ENCODE measurements at places on chromosomes 2 and 18.

GRCh38 chr2:157105372-157105771 is 152.1 kb upstream of the GALNT5 start:
- DNase-seq: no peak

DNA sequence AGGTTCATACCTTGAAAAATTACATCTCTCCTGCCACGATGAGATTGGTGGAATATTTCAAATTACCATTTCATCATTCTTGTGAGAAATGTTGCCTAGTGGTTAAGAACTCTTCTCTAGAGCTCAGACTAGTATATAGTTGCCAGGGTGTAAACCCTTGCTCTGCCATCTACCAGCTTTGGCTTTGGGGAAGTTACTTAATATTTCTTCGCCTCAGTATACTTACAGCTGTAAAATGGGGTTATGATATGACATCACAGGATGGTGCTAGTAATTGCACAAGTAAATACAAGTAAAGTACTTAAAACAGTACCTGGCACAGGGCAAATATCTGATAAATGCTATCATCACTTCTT is 1.5 kb downstream of the SPOPL start:
- no peak for DNase-seq

DNA sequence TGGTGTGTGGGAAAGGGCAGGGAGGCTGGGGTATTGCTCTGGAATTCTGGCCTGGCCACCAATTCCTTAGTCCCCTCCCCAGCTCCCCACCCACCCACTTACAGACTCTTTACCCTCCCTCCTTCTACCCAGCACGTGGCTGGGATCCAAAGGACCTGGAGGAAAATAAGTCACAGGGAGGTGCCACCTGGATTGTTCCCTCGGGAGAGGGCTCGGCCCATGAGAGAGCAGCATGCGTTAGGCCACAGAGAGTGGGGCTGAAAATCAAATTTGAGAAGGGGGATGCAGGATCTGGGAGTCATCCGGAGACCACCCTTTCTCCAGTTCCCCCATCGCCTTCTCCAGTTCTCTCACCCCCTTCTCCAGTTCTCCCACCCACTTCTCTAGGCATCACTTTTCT is 3.0 kb downstream of the ASPRV1 start:
- no peak for DNase-seq

GRCh38 chr2:46979571-46979979 is 64.0 kb upstream of the MCFD2 start:
- no peak for DNase-seq

DNA sequence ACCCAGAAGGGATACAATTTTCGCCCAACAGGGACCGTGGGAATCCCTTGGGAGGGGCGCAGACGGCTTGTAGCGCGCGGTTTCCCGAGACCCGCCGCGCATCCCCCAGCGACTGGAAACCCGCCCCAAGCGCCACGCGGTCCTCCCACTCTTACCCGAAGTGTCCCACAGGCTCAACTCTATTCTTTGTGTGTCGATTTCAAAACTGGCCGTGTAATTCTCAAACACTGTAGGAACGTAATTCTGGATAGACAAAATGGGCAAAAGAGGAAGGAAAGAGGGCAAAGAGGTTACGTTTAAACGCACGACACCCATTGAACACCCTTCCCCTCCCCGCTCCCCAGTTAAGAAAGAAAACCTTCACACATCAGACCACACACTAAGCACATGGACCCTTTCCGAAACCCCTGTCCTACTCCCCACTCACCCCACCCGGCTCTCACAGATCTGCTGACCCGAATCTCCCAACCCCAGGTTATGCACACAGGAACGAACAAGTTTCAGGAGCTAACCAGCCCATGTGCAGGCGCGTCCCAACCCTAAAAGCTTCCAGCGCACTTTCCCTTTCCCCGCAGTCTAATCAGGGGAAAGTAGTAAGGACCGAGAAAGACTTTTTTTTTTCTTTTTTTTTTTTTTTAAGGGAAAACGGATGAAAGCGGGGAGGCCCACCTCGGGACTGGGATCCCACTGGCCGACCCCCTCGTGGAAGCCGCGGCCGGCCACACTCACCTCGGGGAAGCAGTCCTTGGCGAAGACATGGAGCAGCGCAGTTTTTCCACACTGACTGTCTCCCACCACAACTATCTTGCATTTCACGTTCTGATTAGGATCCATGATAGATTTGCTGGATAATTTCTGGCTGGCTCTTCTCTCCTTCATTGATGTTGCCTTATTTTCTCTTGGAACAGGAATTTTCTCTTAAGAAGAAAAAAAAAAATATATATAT is 655 bp downstream of the RND3 start:
- peak; percentile 51 for DNase-seq

DNA sequence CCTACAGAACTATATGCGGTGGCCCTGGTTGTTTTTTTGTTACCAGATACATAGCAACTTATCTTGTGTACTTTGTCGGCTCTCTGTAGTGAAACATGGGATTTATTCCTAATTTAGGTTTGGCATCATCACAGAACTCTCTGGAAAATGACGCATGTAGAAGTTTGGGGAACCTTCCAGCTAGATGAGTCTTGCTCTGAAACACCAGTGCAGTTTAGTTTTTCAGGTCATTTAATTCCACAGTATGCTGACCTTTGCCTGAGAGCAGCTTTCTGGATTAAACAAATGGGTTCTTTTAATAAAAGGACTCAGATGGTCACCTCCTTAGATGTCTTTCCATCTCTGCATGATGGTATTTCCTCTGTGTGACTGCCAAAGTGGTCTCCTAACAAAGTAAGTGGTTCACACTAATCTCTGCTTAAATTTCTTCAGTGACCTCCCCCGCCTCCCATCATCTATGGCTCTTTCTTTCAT is 39.9 kb downstream of the MYO3B start:
- no peak for DNase-seq

DNA sequence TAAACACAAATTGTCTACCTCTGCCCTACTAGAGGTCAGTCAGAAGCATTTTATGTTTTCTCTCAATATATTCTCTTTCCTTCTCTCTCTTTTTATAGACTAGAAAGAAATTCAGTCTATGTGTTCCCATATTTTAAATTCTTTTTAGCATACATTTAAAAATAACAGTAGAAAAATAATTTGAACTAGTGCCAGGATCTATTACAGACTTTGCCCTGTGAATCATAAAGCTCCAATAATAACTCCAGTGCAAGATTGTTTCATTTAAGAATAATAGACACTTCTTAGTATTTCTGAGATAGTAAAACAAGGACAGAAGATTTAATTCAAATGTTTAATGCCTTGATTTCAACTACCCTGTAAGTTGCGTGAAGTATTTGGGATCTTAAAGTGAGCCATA is 60.1 kb downstream of the ITGB6 start:
- no peak for DNase-seq

- no peak for DNase-seq
Measured at GRCh38 chr2:99430614-99431291, 59.1 kb downstream of the REV1 start.

DNA sequence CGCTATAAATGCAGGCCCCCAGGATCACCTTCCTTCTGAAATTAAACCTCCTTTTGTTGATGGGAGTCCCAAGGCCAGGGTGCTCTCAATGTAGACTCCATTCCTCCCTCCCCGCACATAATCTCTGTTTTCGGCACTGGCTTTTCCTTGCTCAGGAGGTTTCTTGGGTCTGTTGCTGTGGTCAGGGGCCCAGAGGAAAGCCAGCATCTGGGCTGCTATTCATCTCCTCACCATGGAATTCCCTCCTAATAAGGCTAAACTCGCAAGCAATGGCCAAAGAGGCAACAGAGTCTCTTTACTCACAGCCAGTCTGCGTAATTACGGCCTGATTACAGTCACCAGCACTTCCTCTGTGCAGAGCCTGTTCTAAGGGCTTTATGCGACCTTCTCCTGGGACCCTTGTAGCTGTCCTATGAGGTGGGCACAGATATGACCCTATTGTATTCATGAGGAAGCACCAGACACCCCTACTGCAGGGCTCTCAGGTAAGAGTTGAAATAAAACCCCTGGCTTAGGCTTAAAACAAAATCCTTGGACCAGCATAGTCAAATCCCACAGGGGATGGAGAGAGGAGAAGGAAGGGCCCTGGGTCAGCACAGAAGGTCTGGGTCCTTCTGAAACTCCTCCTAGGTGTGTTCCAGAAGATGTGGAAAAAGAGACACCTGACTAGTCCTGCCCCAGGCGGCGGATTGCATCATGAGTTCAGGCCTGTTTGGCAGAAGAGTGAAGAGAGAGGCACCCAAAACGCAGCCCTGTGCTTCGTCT is 105.0 kb upstream of the SH3BP4 start:
- no peak for DNase-seq

DNA sequence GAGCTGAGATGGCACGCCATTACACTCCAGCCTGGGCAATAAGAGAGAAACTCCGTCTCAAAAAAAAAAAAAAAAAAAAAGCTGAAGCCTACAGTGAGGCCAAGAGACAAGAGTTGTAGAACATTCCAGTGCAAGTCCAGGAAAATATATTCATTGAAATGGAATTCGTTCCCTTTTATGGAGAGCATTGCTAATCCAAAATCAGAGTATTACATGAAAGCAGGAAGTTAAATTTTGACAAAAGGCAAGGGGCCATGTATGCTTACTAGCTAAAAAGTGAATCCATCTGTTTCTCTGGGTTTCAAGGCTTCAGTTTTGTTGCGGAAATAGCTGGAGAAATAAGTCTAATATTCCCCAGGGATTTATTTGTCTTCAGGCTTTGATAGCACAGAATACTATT is 471.7 kb downstream of the THSD7B start:
- DNase-seq: no peak

DNA sequence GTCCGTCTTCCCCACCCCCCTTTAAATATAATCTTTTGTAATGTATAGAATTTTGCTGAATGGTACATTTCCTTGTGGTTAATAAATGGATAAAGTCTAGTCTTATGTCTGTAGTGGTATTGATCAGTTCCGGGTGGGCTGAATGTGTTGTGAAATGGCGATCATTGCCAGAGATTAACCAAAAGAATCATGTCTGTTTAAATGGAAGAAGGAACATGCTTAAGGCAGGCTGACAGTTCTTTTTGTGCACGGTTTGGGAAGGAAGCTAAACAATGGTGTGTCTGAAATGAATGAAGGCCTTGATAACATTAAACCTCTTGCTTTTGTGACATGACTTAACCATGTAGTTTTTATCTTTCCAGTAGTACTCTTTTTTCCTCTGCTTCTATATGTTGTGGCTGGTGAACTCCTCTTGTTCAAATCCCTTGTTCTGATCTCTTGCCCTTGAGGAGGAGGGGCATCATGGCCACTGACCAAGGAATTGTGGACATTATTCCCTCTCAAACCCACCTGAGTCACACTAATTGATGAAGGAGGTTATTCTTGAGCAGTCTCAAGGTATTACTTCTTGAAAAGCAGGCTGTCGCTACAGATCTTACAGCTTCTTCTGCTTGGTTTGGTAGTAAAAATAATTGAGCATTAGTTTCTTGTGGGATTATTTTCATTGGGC is 1.7 kb downstream of the ACVR2A start:
- DNase-seq: no peak

DNA sequence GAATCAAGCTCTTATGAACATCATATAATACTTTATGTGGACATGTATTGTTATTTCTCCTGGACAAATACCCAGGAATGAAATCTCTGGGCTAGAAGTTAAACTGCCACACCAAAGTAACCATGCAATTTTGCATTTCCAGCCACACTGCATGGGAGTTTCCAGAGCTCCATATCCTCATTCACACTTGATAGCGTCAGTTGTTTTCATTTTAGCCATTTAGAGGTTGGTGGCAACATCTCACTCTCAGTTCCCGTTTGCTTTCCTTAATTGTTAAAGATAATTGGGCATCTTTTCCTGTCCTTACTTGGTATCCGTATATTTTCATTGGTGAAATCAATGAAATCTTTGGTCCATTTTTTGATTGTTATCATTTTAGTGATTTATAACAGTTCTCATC is 47.8 kb downstream of the SH3YL1 start:
- DNase-seq: no peak

DNA sequence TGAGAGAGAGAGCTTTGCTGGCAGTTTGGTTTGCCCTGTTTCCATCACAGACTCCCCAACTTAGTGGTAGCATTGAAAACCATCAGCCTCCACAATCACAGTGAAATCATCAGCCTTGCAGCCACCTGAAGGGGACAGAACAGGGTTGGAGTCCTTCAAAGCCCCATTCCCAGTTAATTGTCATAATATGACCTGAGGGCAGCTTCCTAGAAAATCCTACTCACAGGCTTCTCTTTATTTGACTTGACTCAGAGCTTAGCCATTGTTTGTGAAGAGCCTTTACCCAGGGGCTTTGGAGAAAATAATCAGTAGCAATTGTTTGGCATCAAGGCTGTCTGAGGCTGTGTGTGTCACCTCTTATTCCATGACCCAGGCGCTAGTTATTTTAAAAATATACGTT is 308.7 kb downstream of the CBLN2 start:
- DNase-seq: no peak

DNA sequence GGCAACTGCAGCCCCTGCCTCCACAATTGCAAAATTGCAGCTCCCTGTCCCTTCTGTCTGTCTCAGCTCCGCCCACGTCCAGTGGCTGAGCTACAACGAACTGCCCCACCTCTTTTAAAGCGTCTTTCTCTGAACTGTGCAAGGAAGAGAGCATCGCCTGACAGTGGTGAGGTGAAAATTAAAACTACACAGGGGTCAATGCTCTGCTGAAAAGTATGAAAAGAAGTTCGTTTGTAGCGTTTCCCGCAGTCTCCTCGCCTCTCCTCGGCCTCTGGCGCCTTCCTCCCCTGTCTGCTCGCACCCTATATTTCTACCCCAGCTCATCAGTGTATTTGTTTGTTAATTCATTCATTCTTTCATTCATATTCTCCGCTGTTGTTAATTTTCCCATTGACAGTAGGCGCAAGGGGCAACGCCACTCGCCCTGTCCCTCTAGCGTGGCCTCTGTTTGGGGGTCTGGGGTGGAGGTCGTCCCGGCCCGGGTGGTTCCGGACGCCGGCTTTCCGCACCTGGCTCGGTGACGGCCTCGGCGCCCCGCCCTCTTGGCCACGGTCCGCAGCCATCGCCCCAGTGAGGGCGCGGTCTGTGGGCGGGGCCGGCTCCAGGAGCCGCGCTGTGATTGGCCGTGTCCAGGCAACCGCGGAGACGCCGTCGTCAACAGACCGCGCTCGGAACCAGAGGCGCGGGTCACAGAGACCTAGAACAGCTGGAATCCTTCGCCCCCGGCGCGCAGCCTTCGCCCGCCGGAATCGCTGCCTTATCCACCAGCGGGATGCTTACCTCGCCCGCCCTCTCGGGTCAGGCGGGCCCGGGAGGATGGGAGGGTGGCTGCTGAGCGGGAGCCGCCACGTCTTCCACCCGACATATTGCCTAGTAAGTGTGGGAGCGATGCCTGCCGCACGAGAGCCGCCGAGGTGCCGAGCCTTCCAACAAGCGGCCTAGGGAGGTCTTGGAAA is at the start of gene VWA3B:
Gene VWA3B, plus strand, starts transcription at position 677 of the 956 bp plus-strand sequence. CDS start 5,926 bp downstream, outside the sequence.
- DNase-seq: peak; percentile 58

DNA sequence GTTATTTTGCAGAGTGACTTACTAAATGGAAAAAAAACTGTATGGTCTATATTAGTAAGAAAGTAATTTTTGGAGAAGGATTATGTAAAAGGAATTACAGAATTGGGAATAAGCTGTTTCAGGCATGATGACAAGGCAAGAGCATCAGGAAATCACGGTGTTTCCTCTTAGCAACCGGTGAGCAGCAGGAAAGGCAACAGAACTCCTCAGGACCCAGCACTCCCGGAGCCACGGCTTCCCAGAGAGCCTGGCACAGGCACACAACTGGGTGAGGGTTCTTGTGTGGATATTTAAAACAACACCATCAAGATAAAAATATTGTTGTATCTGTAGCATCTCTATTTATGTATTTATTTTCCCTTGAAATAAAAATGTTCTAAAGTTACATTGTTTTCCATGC is 34.4 kb downstream of the CYP27C1 start:
- DNase-seq: no peak

All from BE2C (cell line).